ENCODE measurements at places on chromosomes 3 and 15.

DNA sequence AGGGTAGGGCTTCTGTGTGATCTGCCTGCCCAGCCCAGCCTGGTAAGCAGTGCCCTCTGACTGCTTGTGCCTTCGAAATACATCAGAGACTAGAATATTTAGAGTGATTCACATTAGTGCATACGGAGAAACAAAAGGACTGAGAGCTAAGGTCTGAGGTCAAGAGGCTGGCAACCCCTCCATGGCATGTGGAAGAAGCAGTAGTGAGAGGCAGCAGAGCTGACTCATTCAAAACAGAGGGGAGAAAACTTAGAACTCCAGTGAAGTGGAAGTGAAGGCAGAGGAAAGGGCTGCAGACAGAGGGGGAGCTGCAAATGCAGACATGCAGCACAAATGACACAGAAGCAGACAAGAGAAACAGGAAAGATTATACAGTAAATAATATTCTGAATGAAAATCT, 61.6 kb downstream of the ULK4 start:
- no peak for DNase-seq

GRCh38 chr3:132351222-132351806, 34.1 kb downstream of the ACP3 start:
- DNase-seq, result no peak

DNA sequence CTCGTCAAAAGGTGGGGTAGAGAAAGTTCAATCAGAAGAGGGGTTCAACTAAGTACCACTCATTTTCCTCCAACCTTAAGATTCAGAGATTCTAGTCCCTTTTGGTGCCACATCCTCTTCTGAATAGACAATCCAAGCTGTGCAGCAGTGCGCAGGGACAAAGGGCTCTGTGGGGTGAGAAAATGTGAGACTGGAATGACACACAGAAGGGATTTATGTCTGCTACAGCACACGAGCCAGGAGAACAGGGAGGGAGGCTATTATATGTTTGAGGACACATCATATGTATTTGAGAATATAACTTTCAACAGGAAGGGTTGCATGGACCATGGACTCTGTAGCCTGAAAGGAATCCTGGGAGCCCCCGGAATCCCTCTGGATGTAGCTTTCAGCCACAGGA, 33.0 kb downstream of the LSM3 start:
- no peak for DNase-seq

DNA sequence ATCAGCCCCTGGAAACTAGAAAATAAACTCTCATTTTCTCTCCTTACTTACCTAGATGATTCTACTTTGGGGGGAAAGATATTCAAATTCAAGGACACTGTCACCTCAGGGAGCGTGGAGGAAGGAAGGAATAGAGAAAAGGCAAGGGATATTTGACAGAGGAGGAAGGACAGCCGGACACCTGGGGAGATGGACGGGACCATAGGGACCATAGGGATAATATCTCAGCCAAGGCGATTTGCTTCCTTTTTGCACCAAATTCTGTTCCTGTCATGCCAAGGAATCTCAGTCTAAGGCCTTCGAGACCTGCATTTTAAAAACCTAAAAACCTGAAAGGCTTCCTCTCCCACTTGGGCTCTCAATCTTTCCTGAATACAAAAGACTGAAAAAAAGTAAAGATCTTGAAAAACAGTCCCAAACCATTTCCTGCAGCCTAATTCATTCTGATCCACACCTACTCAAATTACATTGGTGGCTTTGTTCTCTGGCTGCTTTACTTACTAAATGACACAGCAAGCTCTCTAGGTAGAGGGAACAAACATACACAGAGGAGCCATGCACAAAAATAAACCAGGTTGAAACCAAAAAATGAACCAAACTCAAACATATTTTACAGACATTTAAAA, 73.9 kb upstream of the SLC24A5 start:
- DNase-seq, result no peak

GRCh38 chr3:12400616-12401194, 83.6 kb upstream of the TSEN2 start:
- DNase-seq, result peak; percentile 44

- no peak for DNase-seq
Measured at GRCh38 chr3:188439080-188439479, 285.1 kb downstream of the LPP start.

- DNase-seq, result no peak
Measured at GRCh38 chr3:194040516-194041273, 95.3 kb upstream of the HES1 start.

DNA sequence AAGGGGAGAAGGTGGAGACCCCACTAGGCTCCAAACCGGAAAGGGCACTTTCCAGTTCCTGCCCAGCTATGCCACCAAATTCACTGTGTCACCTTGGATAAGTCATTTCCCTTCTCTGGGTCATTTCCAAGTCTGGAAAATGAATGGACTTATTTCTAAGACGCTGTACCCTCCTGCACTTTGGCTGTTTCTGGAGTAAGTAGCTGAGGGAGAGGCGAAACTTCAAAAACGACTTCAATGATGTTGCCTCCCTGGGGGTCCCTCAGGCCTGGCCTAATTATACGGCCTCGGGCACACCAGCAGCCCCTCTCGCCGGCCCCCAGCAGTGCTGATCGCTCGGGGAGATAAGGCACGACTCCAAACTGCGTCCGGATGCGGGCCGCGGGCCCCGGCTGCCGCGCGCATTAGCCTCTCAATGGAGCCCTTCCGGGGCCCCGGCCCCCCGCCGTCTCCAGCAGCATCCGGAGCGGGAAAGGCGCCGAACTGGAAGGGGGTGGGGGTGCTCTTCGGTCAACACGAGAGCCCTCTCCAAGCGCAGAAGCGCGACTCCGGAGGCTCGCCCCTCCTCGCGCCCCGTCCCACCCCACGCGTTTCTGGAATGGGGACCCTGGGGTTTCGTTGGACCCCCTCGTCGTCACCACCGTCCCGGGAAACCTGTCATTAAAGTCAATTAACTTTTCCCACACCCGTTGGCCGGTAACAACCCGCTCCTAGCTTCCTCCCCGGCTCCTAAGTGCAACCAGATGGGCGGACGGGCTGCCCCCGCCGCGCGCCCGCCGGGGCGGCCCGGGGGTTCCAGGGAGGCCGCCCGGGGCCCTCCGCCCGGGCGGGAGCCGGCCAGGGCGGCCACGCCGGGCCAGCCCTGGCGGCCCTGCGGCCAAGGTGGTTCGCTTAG, 4.8 kb downstream of the HES1 start:
- DNase-seq, result no peak

GRCh38 chr3:65037861-65038260, 350.1 kb upstream of the ADAMTS9 start:
- DNase-seq, result no peak

GRCh38 chr3:54433846-54434245, 311.5 kb downstream of the CACNA2D3 start:
- no peak for DNase-seq

- DNase-seq, result no peak
Measured at GRCh38 chr15:63109920-63110319, 11.7 kb upstream of the LACTB start.

All from amniotic stem cell (primary cell).